ENCODE measurements at places on chromosomes 4 and X.

GRCh38 chr4:48297256-48297846 lies 27.7 kb upstream of the TEC start:
- no peak for DNase-seq

DNA sequence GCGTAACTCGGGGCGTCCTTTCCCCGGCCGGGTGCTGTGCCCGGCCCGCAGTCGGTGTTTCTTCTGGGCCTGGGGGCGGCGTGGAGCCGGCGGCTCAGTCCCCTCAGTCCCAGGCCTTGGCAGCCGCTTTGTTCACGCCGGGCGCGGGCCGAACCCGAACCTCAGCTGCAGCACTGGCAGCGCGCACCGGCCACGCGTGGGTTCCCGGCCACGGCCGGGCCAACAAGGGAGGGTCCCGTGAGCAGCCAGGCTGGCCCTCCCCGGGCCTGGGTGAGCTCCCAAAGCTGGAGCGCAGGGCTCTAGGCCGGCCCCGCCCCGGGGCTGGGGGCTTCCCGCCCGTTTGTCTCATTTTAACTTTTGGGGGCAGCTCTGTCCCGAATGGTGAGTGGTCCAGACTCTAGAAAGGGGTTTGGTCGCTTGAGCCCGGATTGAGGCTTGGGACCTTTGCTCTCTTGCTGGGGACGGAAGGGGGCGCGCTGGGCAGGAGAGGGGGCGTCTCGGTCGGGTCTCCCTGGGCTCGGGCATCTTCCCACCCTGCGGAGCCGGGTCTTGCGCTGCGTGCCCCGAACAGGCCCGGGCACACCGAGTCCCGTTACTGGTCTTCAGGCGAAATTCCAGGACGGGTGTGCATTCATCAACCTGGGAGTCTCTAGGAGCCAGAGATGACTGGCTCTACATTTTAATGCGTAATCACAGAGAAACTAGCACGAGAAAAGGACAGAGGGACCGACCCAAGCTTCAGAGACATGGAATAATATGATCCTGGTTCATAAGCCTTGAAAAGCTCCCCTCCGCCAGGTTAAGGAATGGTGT lies 177.1 kb downstream of the CBR4 start:
- no peak for DNase-seq

- DNase-seq = no peak
Observed at GRCh38 chr4:17578482-17578891, 1.5 kb downstream of the LAP3 start.

DNA sequence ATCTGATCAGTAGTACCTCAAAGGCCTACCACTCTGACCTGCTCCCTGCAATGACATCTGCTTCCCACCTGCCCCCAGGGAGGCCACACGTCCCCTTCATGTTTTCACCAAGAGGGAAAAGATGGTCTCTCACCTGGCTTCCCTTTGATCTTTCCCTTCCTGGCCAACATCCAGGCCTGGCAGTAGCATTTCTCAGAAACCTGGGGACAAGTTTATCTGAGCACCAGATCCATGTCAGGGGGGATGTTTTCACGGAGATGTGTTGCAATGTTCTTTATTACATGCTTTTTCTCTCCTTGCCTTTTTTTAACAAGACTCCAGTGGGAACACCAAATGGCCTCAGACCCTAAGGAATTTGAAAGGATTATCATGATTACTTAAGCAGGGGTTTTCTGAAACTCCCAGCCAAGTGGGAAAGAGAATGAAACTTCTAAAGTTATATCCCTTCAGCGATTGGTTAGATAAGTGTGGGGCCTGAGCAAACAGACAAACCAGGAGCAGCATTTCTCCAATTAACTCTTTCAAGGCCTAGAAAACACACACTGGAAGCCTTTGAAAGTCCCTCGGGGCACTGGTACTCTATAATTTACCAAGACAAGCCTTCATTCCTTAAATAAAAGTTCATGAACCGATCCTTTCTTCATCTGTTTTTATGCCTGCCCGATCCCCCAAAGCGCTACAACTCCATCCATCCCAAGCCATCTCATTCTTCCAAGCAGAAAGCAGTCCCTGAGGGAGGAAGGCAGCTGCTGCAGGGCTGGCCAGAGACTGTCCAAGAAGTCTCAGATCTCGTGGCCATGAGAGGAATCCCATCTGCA lies 94.1 kb downstream of the BCOR start:
- no peak for DNase-seq

DNA sequence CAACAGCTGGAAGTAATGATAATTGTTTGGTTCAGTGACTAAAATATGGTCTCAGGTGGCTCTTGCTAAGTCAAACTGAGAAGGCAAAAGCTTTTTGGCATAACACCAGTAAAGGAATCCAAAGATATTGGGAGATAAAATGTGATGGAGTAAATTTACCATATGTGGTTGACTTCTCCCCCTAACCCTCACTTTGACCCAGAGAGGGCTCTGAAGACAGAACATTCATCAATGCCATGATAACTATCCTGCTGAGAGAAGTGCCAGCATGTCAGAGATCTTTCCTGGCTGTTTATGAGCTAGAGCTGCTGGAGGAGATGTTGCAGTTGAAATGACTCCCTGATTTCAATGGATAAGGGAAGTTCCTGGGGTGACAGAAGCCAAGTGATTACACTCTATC lies 213.4 kb downstream of the SPCS3 start:
- no peak for DNase-seq

GRCh38 chr4:173522160-173522950 lies 7.7 kb downstream of the HAND2 start:
- no peak for DNase-seq

DNA sequence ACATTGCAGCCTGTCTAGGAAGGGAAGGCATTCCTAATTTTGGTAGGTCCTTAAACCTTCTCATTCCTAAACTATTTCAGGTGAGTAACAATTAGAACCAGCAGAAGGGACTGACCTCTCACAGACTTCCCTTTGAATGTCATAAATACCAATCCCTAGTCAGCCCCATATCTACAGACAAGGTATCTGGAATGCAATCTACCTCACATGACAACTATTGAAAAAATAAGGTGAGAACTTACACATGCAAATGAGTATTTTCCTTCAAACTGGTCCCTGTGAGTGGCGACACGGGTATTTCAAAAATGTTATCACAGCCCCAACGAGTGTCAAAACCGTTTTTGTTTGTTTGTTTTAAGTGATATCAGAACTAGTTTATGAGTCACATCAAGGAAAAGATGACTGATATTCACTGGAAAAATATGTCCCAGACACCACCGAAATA lies 102.4 kb upstream of the VCX2 start:
- DNase-seq = no peak

- DNase-seq = no peak
Observed at GRCh38 chr4:94372228-94372978, 29.8 kb upstream of the HPGDS start.

DNA sequence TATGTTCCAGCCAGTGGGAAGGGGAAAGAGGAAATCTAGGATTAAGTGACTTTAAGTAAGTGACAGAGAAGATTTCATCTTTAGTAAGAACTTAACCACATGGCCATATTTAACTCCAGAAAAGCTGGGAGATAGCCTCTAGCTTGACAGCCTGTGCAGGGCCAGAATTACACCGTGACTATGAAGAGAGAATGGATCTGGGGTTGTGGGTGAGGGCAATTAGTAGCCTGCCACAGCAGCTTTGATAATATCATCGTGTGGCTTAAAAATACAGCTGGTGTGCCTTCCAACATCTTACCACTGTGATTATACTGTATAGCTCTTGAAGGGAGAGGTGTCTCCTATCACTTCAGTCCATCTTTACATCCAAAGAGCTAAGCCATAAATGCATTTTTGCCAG lies 57.6 kb upstream of the TBC1D9 start:
- DNase-seq = no peak

DNA sequence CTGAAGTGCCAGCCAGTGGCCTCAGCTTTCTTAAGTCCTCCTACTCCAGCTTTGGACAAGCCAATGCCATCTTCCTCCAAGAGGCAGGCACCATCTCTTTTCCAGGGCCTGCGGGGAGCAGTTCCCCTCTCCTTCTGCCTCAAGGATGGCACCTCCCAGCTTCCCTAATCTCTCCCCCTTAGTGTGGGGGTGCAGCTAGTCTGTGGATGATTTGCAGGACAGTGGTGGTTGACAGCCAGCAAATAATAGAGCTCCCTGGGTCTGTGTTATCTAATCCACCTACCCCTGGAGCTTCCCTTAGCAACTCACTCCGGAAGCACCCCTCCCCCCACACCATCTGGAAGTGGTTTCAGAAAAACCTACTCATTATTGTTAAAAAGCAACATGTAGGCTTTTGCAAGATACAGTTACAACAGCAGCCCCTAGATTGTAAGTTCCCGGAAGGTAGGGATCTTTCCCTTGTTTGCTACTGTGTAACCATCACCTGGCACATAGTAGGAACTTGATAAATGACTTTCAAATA lies 247.1 kb downstream of the BCOR start:
- DNase-seq = no peak

GRCh38 chr4:152983221-152983620 lies 47.1 kb downstream of the FHDC1 start:
- no peak for DNase-seq

- no peak for DNase-seq
Observed at GRCh38 chr4:40613456-40613855, 16.2 kb downstream of the RBM47 start.

- DNase-seq = no peak
Observed at GRCh38 chr4:182788201-182788600, 129.0 kb downstream of the DCTD start.

DNA sequence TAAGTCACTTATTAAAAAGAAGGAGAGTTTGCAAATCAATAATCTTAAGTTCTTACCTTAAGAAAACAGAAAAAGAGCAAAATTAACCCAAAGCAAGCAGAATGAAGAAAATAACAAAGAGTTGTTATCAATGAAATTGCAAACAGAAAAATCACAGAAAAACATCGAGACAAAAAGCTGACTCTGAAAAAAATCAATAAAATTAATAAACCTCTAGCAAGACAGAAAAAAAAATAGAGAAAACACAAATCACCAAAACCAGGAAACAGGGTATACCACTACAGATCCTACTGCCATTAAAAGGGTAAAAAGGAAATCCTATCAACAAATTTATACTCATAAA lies 17.3 kb upstream of the RBM41 start:
- no peak for DNase-seq

- no peak for DNase-seq
Observed at GRCh38 chr4:97216046-97216445, 927.2 kb downstream of the STPG2 start.

- DNase-seq = no peak
Observed at GRCh38 chr4:183658362-183659028, 490 bp downstream of the RWDD4 start.

- DNase-seq = no peak
Observed at GRCh38 chrX:115174548-115174947, 14.7 kb upstream of the RBMXL3 start.

GRCh38 chr4:95534032-95534431 lies 14.7 kb downstream of the UNC5C start:
- no peak for DNase-seq

- DNase-seq = no peak
Observed at GRCh38 chrX:153924149-153924861, 1.8 kb downstream of the ARHGAP4 start.

- DNase-seq = no peak
Observed at GRCh38 chr4:28225689-28226353, 1365.2 kb downstream of the STIM2 start.

DNA sequence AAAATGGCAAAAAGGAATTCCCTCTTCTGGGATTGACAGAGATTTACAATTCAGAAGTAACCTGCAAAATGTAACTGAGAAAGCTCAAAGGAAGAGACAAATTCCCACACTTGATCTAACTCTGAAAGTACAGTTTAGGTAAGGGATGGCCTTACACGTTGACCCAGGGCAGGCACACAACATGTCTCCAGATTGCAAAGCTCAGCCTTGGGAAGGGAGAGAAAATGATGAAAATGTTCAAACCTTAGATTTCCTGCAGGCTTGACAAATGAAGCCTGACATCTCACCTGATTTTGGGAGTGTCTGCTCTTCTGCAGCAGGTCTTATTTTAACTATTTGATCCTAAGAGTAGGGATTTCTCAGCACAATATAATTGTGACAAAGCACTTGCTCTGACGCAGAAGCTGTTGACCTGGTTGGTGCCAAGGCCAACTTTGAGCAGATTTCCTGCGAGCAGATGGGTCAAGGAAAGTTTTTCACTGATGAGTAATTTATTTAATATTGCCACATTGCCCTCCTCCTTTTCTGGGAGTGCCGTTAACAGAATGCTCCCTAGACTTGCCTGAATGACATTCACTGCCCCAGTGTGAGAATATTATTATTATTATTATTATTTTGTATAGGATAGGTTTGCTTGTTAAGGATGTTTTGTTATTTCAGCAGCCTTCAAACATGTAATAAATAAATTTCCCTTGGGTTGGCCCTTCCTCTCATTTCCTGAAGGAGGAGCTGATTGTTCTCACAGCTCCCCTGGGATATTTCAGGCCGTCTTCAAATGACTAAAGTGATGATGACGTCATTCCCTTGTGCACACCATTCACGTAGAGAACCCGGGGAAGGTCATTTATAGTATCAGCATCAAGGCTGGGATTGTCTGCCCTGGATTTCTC lies 157.1 kb downstream of the VEGFC start:
- no peak for DNase-seq

DNA sequence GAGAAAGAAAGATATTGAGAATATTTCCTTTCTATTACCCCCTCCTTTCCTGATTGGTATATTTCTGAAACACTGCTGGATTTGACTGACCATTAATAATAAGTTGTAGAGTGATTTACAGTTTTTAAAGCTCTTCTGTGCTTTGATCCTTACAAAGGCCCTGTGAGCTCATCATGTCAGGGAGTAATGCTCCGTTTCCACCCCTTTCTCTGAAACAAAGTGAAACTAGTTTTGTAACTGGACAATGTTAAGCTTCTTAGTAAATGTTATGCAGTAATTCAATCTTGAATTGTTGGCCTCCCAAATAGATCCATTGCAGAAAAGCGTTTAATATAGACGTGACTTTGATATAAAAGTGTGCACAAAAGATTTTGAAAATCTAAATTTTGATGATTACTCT lies 190.1 kb upstream of the GNPDA2 start:
- DNase-seq = no peak

- no peak for DNase-seq
Observed at GRCh38 chr4:96343836-96344235, 503.9 kb downstream of the PDHA2 start.

DNA sequence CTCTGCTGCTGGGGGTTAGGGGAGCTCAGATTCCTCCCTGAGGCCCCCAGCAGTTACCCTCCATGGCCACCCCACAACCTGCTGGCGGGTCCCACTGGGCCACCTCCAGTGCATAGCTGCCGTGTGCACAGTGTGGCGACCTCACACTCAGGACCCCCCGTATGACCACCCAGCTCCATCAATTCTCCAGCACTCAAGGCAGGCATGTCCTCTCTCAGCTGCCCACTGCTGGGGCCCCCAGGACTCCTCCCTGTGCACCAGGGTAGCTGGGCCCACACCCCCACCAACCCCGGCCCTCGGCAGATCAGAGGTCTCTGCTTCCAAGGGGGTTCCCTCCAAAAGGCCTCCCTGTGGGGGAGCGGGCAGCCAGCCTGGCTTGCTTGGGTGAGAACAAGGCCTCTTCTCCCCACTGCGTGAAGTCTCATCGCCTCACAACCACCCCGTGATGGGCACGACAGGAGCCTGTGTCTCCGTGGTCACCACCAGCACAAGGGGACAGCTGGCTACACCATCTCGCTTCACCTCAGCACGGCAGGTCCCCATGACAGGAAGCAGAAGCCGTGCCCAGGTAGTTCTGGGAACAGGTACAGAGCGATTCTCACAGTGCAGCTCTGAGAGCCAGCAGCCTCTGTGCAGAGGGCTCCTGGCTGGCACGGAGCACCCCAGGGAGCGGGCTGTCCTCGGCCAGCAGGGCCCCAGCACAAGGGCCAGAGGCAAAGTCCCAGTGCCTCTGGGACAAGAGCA lies 4.6 kb upstream of the HAUS3 start:
- no peak for DNase-seq

All from NCI-H187 treated with DMSO at 0.1 percent for 48 hours (cell line).